ENCODE measurements at places on chromosomes 3 and 15.

GRCh38 chr3:151456065-151456464, 4.8 kb downstream of the IGSF10 start:
- DNase-seq, result no peak

- DNase-seq, result peak; percentile 7
Observed at GRCh38 chr3:173747427-173747826, 349.9 kb downstream of the NLGN1 start.

DNA sequence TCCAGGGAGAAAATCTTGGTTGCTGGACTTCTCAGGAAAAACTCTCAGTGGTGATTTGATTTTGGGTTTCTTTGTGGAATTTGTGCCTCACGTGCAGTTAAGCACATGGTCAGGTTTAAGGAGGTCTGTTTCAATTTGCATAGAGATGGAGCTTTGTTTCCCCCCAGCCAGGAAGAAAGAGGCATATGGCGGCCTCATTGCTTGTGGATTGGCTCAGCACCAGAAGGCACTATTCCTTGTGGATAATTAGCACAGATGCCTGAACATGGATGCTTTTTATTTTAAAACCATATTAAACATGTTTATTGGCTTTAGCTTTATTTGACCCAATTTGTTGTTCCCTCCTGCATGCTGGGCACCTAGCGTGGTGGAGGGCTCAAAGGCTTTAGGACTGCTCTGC, 125.1 kb upstream of the RGMA start:
- no peak for DNase-seq

- peak; percentile 18 for DNase-seq
Observed at GRCh38 chr3:55549177-55549576, 62.1 kb upstream of the WNT5A start.

GRCh38 chr3:110811050-110811449, 260.6 kb upstream of the NECTIN3 start:
- no peak for DNase-seq

- no peak for DNase-seq
Observed at GRCh38 chr15:63188247-63188925, 1.0 kb upstream of the RAB8B start.

GRCh38 chr3:141257961-141258360, 26.3 kb downstream of the PXYLP1 start:
- DNase-seq, result no peak

DNA sequence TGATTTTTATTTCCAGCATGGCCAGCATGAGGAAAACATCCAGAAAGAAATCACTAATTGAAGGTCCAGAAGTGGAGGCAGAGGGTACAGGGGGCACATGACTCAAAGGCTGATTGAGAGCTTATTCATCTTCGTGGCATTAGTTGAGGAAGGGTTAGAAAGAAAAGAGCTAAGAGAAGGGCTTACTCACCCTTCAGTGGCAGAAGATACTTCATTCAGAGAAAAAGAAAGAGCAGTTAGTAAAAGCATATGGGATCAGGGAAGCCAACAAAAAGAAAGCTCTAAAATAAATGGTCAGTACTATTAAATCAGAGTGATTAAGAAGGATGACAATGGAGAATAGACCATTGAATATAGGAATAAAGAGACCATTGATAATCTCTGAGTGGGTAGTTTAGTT, 25.2 kb downstream of the GAP43 start:
- DNase-seq, result no peak

DNA sequence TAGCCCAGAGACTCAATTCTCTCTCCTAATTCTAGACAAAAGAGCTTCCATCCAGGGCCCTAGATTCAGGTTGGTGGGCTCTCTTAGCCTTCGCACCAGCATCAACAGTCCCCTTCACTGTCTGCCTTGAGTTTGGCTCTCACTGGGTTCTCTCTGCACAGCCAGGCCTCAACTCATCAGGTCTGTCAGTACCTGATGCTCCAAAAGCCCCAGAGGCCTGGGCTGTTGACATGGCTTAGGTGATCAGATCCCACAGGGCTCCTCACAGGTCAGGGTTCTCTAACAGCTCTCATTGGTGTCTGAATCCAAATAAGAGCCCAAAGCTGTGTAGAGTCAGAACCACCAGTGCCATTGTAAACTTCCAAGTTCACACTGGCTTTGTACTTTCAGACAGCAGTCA, 206.6 kb upstream of the PPP2R3A start:
- DNase-seq, result no peak

- peak; percentile 75 for DNase-seq
Observed at GRCh38 chr3:141368925-141369794, 856 bp downstream of the ZBTB38 start.

DNA sequence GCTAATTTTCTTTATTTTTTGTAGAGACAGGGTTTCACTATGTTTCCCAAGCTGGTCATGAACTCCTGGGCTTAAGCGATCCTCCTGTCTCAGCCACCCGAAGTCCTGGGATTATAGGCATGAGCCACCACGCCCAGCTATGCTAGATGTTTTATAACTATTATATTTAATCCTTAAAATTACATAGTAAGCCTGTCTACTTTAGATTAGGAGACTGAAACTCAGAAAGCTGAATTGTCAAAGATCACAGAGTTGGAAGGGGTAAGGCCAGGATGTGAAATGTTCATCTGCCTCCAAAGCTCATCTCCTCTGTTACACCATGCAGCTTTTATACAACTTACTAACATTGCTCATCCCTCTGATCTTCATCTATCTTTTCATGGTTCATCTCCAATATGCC, 89.8 kb downstream of the MAP2K5 start:
- no peak for DNase-seq

- no peak for DNase-seq
Observed at GRCh38 chr3:13087320-13087990, 14.2 kb upstream of the IQSEC1 start.

DNA sequence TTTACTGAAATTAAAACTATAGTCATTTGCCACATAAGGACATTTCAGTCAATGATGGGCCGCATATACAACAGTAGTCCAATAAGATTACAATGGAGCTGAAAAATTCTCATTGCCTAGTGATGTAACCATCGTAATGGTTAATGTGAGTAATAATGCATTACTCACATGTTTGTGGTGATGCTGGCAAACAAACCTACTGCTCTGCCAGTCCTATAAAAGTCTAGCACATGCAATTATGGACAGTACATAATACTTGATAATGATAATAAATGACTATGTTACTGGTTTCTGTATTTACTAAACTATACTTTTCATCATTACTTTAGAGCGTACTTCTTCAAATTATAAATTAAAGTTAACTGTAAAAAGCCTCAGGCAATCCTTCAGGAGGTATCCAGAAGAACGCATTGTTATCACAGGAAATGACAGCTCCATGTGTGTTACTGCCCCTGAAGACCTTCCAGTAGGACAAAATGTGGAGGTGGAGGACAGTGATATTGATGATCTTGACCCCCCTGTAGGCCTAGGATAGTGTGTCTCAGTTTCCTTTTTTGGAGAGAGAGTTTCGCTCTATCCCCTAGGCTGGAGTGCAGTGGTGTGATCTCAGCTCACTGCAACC, 102.7 kb downstream of the ATP1B3 start:
- DNase-seq, result peak; percentile 19

- DNase-seq, result no peak
Observed at GRCh38 chr15:32838820-32839219, 121.0 kb downstream of the GREM1 start.
